ENCODE measurements at places on chromosomes 4 and X.

- no peak for DNase-seq
These were observed 239.4 kb downstream of the LDB2 start for GRCh38 chr4:16659079-16659478.

GRCh38 chr4:27088491-27088890 lies 227.8 kb downstream of the STIM2 start:
- no peak for DNase-seq

DNA sequence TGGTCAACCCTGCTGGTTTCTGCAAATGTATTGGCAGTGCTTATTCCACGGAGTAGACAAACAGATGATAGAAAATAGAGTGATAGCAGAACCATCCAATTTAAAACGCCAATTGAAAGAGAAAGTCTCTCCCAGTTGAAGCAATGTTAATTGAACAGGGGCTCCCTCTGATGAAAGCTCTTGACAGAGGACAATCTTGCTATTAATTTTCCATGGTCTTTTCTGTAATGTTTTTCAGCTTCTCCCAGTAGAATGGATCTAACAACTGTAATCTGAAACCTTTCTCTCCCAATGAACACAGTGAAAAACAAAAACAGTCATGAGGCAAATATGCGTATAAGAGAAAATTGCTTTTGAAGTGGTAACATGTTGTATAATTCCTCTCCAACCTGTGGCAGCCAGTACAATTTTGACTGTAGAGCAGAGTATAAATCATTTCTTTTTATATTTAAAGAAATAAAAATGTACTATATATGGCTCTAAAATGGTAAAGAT lies 225.1 kb upstream of the GALNTL6 start:
- DNase-seq = no peak

GRCh38 chr4:40811956-40812355 lies 62.2 kb downstream of the NSUN7 start:
- DNase-seq = no peak

GRCh38 chr4:128481752-128482480 lies 194.3 kb upstream of the PGRMC2 start:
- no peak for DNase-seq

DNA sequence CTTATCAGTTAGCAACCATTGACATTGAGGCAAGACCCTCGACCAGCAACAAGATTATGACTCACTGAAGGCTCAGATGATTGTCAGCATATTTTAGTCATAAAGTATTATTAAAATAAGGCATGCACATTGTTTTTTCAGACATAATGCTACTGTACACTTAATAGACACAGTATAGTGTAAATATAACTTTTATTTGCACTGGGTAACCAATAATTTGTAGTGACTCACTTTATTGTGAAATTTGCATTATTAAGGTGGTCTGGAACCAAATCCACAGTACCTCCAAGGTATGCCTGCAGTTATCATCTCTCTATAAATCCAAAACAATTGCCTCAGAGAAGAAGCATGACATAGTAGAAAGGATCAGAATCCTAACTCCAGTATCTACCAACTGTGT lies 330.1 kb upstream of the SMIM31 start:
- DNase-seq = no peak
